ENCODE measurements at places on chromosomes 11 and 22.

GRCh38 chr22:45864959-45865476 lies 111.9 kb downstream of the WNT7B start:
- no peak overlapping the region for H3K27ac ChIP-seq
- peaks cover 28% of the 10 kb centered on the region for H3K4me1 ChIP-seq

- peak; percentile 85 for DNase-seq
- peak overlapping the region; percentile 1 for H3K4me3 ChIP-seq
- no peaks in the 10 kb centered on the region for H3K36me3 ChIP-seq
- H3K27me3 ChIP-seq, result no peaks in the 10 kb centered on the region
- H3K4me1 ChIP-seq, result no peaks in the 10 kb centered on the region
- H3K27ac ChIP-seq, result peak overlapping the region; percentile 73
These were observed 47.1 kb upstream of the SYT13 start for GRCh38 chr11:45333001-45333971.

GRCh38 chr11:103998826-103999508 lies 37.5 kb upstream of the DDI1 start:
- no peaks in the 10 kb centered on the region for H3K36me3 ChIP-seq
- H3K4me1 ChIP-seq, result peaks cover 11% of the 10 kb centered on the region
- H3K27me3 ChIP-seq, result no peaks in the 10 kb centered on the region
- no peak overlapping the region for H3K27ac ChIP-seq
- no peak for DNase-seq

DNA sequence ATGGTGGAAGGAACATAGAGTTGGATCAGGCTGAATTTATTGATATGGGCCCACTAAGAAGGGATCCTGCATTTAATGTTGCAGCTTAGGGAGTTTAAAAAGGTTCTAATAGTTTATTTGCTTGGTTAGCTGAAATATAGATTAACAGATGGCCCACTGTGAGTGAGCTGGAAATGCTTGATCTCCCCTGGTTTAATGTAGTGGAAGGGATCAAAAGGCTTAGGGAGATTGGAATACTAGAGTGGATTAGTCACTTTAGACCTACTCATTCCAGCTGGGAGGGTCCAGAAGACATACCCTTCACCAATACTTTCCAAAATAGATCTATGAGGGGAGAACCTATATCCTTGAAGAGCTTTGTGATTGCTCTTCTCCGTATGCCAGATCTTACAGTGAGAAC lies 130.1 kb upstream of the ZC3H12C start:
- no peak overlapping the region for H3K4me3 ChIP-seq
- DNase-seq, result no peak
- no peaks in the 10 kb centered on the region for H3K4me1 ChIP-seq
- no peaks in the 10 kb centered on the region for H3K27me3 ChIP-seq
- H3K36me3 ChIP-seq, result no peaks in the 10 kb centered on the region

GRCh38 chr11:85811624-85812023 lies 683 bp upstream of the SYTL2 start:
- H3K27ac ChIP-seq, result peak overlapping the region; percentile 63
- H3K27me3 ChIP-seq, result no peaks in the 10 kb centered on the region
- no peak for DNase-seq
- H3K4me1 ChIP-seq, result peaks cover 8% of the 10 kb centered on the region
